ENCODE measurements at places on chromosomes 2 and 18. TPM values are rescaled to one million over a fixed set of nuclear protein-coding genes. Genes with fewer than 3 reads are reported as not detected.

- DNase-seq, result no peak
Measured at GRCh38 chr2:72291059-72291458, 143.4 kb upstream of the CYP26B1 start.

Gene KCNF1
- total RNA-seq, result not detected

- no peak for DNase-seq
Measured at GRCh38 chr2:109065391-109065734, 63.6 kb upstream of the SH3RF3 start.

DNA sequence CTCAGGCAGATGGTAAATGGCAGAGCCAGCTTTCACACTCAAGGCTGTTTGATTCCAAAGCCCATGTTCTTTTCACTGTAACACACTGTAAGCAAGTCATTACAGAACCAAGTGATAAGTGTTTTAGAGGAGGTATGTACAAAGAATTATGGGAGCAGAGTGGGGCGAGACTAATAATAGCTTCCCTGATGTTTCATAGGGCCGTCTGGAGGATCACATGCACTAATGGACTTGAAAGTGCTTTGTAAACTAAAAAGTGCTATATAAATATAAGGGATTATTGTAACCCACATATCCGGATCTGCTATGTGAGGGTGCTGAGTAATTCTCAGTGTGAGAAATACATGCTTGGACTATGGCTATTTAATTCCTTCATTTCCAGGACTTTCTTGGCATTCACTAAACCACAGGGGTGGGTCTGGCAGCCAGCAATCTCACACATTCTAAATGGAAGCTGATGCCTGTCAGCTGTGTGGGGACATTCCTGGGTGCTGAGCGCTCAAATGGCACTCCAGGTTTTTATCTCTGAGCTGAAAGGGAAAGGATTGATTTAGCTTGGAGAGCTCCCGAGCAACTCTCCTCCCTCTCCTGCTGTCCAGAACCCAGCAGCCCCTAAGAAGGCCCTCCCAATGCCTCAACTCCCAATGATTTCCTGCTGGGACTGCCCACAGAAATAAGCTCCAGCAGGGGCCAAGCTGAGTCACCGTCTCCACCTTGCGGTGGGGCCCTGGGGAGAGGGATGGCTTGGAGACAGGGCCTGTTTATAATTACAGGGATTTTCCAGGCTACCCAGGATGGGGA is 222.8 kb downstream of the SOX11 start:
- DNase-seq, result peak; percentile 1

GRCh38 chr2:5410991-5411700 is 281.0 kb upstream of the SOX11 start:
- no peak for DNase-seq

DNA sequence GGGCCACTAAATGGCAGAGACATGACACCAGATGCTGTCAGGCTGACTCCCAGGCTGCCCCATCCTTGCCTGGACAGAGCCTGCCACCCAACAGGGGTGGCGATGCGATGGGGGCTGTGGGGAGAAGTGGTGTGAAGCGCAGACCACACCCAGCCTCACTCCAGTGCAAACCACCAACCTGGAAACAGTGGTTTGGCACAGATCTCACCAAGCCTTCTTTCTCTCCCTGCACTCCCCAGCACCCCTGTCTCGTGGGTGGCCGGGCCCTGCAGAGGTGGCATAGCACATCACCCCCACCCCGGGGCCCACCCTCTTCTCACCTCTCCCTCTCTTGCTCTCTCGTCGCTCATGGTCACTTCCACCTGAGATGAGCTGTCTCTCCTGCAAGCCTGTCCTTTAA is 32.6 kb downstream of the CIB4 start:
- no peak for DNase-seq

Measured in MCF 10A (cell line).